ENCODE measurements at places on chromosomes 7 and 10. TPM values are rescaled to one million over a fixed set of nuclear protein-coding genes. Genes with fewer than 3 reads are reported as not detected.

GRCh38 chr10:78846760-78847159, 222.0 kb upstream of the ZMIZ1 start:
- no peak for DNase-seq

DNA sequence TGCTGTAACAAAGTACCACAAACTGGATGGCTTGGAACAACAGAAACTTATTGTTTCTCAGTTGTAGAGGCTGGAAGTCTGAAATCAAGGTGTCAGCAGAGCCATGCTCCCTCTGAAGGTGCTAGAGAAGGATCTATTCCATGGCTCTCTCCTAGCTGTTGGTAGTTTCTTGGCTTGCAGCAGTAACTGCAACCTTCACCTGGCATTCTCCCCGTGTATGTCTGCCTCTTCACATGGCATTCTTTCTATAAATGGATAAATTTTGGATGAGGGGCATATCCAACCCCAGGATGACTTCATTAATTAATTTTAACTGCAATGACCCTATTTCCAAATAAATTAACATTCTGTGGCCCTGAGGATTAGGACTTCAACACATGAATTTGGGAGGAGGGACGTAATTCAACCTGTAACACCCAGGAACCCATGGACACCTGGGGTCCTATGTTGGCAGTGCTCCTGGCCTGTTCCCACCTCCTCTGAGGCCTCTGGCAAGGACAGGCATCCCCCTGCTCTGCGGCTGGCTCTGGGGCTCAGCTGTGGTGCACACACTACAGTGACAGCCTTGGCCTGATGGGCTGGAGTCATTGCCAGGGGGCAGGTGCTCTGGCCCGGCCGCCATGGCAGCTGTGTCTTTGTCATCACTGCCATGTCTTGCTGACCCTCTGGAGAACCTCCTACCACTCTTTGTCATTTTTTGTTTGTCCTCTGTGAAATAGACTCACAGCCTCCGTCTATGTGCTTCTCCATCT, 30.8 kb downstream of the LSMEM1 start:
- DNase-seq, result no peak

- DNase-seq, result no peak
These were observed 81.4 kb downstream of the SPDYE5 start for GRCh38 chr7:75573477-75574019.

GRCh38 chr7:84372155-84372621, 177.6 kb upstream of the SEMA3A start:
- no peak for DNase-seq

DNA sequence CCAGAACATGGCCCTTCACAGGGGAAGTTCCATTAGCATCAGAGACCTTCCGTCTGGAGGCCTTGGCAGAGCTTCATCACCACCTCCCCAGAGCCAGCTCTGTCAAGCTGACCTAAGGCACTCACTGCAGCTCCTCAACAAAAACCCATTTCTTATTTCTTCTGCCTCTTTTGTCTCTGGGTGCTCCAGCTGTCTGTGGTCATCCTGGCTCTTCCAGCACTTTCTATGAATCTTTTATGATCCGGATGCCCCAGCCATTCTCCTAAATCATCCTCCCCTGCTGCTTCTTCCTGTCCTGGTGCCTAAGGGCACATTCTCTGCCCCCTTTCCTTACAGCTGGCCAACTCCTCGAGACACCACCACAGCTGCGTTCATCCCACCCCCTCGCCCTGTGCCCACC, 171.7 kb upstream of the INSYN2A start:
- no peak for DNase-seq

Gene MYPN
- 1.0 TPM for total RNA-seq

Gene CLDN3
- total RNA-seq, result not detected

Gene CHN2
- total RNA-seq, result 0.64 TPM
